GM04504 (cell line): ENCODE measurements at places on chromosomes 4 and X.

- peak; percentile 30 for DNase-seq
Observed at GRCh38 chrX:22192419-22193060, 80.2 kb upstream of the CBLL2 start.

- DNase-seq: no peak
Observed at GRCh38 chr4:93467484-93468155, 360.9 kb upstream of the ATOH1 start.

DNA sequence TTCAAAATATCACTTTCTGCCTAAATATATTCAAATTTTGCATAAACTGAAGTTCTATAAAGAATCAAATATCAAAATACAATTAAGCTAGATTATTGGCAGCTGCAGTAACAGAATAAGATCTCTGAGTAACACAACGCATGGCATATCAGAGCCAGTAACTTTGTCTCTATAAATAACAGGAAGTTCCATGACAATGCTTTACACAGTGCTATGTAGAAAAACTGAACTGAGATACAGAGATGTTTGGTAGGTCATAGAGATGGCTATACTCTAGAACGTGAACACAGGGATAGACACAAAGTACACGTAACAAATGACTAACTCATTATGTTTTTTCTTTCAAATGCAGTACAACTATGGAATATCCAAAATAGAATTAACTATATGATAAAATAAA is 18.2 kb downstream of the UBE2D3 start:
- DNase-seq: no peak

- DNase-seq: peak; percentile 2
Observed at GRCh38 chrX:108439961-108440696, 491 bp downstream of the COL4A5 start.

- peak; percentile 0 for DNase-seq
Observed at GRCh38 chr4:47031011-47031678, at the start of gene GABRB1. TSS of gene GABRB1 (plus strand) at chr4:47031567.

DNA sequence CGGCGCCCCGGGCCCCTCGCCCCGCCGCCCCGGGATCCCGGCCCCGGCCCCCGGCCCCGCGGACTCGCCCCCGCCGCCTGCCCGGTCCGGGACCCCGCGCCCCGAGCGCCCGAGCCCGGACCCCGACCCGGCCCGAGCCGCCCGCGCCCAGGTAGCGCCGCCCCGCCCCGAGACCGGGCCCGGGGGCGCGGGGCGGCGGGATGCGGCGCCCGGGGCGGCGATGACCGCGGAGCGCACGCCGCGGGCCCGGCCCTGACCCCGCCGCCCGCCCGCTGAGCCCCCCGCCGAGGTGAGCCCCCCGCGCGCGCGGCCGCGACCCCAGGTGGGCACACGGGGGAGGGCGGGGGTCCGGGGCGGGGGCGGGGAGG is 224 bp downstream of the FGFRL1 start:
- no peak for DNase-seq

GRCh38 chr4:111712093-111712677 is 433.1 kb upstream of the FAM241A start:
- DNase-seq: no peak

DNA sequence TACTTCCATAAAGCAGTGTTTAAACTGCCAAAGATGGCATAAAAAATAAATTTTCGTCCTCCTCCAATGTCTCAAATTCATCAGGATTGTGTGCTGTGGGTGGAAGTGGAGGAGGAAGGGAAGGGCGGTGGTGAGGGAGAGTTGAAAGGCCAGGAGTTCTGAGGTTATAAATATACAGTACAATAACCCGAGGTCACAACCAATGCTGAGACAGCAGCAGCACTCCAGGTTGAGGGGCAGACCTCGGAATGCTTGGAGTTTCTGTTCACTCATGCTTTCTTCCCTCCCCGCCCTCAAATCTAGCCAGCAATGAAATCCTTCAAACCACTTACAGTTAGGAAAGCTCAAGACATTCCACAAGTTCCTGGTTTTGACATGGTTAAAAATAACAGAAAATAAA is 134.0 kb upstream of the SMAD1 start:
- DNase-seq: no peak

DNA sequence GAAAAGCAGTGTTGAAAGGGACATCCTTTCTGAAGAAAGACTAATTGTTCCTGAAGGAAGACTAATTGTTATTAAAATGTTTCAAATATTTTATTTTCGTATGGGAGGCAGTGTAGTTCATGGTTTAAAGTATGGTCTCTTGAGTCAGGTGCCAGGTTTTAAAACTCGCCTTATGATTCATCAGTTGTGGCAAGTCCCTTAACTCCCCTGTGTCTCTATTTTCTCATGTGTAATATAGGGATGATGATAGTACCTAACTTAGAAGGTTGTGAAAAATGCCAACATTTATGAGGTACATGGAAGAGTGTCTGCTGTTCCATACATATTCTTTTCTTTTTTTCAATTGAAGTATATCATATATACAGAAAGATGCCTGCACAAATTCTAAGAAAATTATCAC is 414.2 kb upstream of the DIPK2B start:
- DNase-seq: no peak

- no peak for DNase-seq
Observed at GRCh38 chr4:108036213-108036612, 46.5 kb downstream of the HADH start.

DNA sequence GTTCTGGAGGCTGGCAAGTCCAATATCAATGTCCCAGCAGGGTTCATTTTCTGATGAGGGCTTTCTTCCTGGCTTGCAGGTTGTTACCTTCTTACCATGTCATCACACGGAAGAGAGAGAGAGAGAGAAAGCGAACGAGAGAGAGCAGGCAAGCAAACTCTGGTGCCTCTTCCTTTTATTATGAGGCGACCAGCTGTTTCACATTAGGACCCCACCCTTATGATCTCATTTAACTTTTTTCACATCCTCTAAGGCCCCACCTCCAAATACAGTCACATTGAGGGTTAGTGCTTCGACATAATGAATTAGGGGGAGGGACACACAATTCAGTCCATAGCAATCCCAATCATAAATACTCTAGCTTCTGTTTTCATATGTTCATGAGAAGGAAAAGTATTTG is 10.6 kb upstream of the GPR174 start:
- no peak for DNase-seq

DNA sequence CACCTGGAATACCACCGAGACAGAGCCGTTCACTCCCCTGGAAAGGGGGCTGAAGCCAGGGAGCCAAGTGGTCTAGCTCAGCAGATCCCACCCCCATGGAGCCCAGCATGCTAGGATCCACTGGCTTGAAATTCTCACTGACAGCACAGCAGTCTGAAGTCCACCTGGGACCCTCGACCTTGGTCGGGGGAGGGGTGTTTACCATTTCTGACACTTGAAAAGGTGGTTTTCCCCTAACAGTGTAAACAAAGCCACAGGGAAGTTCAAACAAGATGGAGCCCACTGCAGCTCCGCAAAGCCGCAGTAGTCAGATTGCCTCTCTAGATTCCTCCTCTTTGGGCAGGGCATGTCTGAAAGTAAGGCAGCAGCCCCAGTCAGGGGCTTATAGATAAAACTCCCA is 243.2 kb downstream of the RASL11B start:
- no peak for DNase-seq

DNA sequence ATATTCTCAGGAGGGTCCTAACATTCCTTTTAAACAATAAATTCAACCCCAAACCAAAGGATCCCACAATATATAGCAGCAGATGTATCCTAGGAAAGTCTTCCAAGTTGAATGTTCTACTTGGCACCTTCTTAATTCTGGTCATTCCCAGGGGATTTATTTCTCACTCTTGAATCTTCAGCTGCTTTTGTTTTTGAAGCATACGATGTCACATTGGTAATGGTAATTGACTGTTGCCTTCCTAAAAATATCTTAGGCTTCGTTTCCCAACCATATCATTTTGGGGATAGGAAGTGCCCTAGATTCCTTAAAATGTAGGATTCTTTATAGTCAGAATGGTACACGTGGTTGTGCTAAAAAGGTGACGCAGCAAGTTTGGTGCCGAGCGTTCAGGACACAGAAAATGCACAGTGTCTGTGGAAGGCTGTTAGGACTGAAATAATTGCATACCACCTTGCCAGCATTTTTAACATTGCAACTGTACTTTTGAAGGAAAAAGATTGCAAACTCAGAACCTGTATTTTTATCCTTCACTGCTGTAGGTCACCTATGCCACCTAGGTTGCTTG is 8.1 kb downstream of the SNX25 start:
- no peak for DNase-seq

DNA sequence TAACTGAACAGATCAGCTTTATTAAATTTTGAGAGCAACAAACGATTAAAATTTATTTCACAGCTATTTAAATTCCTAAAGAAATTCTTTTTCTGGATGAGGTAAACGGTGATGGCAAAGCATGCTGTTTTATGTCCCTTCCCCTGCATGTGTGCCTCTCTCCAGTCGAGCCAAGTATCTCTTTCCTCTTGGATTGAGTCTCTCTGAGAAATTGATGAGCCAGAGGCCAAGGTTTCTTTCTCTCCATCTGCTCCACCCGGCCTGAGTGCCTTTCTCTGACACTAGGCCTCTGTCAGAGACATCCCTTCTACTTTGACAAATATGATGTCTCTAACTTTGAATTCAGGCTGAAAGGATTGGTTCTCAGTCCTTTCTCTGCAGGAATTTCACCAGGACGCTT is 42.6 kb upstream of the PARM1 start:
- DNase-seq: no peak

GRCh38 chr4:8209181-8209874 is 10.2 kb downstream of the SH3TC1 start:
- no peak for DNase-seq

GRCh38 chr4:6877067-6877466 is 32.6 kb upstream of the TBC1D14 start:
- no peak for DNase-seq

DNA sequence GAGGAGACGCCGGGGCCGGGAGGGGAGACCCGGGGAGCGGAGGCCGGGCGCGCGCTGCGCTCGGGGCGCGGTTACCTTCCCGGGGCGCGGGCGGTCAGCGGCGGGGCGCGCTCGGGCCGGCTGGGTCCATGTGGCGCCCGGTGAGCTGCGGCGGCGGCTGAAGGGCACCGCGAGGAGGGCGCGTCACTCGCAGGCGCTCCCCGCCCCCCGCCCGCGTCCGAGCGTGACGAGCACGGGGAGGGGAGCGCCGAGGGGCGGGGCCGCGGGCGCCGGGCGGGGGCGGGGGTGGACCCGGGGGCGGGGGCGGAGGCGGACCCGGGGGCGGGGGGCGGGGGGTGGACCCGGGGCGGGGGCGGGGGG is at the start of gene CPLX1:
Gene CPLX1 (minus strand): TSS at position 159 of the 360 bp plus-strand sequence. CDS start 1,607 bp downstream, outside the sequence.
- DNase-seq: no peak

DNA sequence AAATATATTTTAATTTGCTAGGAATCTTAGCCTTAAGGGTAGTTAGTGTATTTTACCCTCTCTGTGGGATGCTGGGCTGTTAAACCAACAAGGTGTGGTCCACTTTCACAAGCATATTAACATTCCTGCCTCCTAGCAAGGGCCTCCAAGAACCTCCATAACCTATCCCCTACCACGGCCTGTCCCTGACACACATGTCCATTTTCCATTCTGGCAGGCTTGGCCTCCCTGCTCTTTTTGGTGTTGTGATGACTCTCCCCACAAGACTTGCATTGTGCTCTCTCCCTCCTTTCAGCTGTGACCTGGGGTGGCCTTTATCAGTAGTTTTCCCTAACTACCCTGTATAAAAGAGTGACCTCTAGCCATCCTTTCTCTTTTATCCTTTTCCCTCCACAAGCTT is 120.2 kb downstream of the KLHL8 start:
- DNase-seq: no peak
